ENCODE measurements at places on chromosomes 3 and 15. TPM values are rescaled to one million over a fixed set of nuclear protein-coding genes. Genes with fewer than 3 reads are reported as not detected.

Gene RNU5B-1
- total RNA-seq: not detected

Gene PCSK6
- total RNA-seq: 4.7 TPM

Gene HTR3E
- not detected for total RNA-seq

- DNase-seq: no peak
Measured at GRCh38 chr3:69300296-69300695, 85.6 kb downstream of the FRMD4B start.

DNA sequence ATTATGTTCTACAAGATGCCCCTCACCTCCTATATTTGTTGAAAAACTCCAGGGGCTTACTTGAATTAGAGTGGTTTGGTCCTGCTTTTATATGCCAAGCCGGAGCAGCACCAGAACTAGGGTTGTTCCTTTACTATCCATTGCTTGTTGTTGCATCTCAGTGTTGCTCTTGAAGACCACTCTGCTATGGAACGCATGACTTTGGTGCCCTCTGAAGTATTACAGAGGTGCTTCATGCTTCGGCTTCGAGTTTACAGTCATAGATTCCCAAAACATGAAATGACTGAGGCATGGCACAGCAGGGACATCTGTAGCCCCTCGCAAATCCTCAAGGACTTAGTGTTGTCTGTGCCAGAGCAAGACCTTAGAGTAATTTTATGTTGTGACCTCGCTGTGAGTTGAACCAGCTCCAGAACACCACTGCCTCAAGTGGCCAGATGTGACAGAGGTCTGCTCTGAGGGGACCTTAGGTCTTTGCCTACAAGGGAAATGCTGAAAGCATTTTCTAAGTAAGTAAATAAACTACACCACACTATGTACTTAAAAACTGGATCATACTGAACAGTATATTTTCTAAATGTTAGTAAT, 67.2 kb upstream of the SIAH2 start:
- DNase-seq: peak; percentile 57

DNA sequence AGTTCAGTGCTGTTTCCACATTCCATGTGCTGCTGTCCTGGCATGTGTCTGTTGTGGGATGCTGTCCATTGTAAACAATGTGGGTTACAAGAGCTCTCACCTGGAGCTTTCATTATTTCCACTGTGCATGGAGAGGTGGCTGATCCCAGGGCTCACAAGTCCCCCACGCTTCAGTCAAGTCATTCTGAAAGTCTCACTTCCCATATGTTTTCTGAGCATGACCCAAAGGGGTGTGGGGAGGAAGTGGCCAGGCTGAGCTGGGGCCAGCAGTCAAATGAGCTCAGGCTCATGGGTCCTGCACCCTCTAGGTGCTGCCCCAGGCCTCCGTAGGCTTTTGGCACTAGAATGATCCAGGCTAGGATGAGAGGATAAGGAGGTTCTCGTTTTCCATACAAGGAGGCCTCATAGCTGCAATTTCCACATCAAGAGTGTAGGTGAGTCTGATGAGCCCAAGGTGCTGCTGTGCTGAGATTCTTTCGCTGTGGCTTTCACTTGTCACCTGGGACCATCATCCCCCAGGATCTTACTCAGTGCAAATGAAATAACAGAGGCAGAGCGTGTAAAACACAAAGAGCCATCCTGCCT, 22.0 kb downstream of the STARD5 start:
- peak; percentile 84 for DNase-seq

DNA sequence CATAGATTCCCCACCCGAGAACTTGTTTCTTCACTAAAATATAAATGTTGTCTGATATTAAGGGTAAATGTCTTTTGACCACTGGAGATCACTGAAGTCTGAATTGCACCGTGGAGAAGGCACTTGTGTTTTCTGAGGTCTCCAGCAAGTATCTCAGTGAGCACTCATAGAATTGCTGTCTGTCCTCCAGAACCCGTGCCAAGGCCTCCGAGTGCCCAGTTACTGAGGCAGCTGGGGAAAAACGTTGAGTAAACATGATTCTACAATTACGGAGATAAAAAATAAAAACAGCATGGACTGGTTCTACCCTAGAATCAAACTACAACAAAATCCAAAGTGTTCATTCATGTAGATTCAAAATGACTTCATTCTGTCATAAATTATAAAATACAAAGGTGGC, 60.0 kb downstream of the MLH1 start:
- DNase-seq: no peak

DNA sequence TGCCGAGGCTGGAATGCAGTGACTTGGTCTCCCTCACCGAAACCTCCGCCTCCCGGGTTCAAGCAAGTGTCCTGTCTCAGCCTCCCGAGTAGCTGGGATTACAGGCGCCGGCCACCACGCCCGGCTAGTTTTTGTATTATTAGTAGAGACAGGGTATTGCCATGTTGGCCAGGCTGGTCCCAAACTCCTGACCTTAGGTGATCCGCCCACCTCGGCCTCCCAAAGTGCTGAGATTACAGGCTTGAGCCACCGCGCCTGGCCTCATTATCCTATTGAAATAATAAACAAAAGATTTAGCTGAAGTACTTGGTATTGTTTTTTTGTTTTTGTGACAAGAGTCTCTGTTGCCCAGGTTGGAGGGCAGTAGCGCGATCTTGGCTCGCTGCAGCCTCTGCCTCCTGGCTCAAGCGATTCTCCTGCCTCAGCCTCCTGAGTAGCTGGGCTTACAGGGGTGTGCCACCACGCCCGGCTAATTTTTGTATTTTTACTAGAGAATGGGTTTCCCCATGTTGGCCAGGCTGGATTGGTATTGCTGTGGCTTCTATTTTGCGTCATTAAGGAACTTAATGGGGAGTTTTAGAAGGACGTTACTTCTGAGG, 1.5 kb downstream of the RPL35A start:
- DNase-seq: no peak

DNA sequence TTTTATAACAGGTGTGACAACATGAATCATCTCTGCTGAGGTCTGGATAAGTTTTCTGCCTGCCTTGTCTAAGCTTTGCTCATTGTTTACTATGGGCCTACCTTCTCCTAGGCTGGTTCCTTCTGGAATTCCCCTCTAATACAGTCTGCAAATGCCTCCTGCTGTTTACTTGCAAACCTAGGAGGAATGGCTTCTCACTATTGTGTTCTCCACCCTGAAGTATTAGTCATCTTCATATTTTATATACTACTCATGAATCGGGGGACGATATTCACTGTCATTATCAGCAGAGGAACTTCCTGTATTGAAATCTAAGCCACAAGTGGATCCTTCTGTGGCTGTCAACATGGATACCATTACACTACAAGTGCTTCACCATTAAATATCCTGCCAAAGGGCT, 154.8 kb downstream of the PLCL2 start:
- peak; percentile 45 for DNase-seq

DNA sequence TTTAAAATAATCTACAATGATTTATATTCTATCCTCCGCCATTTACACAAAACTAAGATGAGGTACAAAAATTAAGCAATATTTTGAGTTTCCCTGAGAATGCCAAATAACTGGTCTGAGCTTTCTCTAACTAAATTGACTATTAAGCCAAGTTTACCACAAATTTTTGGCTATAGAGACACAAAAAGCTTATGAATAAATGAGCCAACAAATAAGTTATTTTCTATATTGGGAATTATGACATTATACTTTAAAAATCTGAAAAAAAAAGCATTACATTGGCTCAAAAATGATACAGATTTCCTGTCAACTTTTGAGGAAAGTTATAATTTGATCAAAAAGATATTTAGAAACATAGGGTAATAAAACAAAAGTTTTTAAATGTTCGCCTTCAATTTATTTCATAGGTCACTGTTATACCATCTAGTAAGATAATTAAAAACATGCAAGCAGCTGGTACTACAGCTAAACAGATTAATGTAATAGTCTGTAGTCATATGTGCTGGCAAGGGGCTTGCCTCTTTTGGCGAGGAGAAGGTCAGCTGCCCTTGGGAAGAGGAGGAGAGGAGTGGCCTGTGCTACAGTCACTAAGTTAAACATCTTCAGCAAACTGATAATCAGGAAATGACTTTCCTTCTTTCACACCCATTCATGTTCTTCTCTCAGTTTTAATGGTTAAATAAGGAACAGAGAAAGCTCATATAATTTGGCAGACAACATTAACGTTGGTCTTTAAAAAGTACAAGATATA, 318.5 kb downstream of the TBC1D5 start:
- no peak for DNase-seq
